ENCODE measurements at places on chromosomes 16 and 17.

- no peak for DNase-seq
These were observed 50.9 kb upstream of the MTSS2 start for GRCh38 chr16:70736465-70737376.

DNA sequence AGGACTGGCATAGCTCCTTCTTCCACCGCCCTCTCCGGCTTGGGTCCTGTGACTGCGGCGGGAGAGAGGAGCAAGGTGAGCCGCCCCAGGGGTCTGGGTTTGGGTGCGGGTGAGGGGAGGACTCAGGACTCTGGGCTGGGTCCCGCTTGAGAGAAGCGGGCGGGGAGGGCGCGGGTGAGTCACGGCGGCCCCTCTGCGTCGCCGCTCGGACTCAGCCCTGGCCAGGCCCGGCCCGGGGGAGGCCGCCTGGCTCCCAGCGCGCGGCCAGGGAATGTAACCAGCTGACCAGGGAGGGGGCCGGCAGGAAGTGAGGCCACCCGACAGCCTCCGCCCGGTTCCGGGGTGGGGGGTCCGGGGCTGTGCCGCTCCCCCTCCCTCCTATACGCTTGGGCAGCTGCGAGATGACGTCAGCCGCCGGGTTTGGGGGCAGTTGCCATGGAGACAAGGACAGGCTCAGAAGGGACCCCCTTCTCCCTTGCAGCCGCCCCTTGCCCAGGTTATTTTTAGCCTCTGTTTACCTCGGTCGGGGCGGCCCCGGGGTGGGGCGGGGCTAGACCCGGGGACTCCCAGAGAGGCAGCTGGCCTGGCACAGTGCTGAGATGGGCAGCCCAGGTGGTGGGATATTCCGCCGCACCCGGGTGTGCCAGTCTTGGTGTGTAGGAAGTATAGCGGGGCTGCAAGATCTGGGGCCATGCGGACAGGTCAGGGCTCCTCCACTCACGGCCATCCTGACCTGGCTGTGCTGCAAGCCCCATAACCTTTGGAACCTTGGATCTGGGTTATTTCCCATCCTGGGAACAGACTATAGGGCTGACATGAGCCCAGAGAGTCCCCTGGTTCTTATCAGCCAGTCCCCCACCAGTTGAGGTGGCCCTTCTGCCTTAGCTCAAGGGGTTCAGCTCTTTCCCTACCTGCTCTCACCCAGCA, 1.6 kb downstream of the RIPOR1 start:
- DNase-seq, result no peak

DNA sequence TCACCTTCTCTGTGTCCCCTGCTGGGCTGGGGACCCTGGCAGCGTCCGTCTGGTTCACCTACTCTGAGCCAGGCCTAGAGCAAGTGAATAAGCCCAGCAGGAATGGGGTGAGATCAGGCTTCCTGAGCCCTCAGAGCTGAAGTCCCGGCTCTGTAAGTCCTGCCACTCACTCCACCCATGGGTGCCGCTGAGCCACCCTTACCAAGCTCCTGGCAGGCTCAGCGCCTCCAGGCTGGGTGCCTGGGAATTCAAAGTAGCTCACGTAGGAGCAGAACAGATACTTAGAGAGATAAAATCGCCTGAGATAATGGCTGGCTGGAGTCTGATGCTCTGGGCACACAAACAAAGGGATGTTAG, 9.8 kb upstream of the LASP1NB start:
- no peak for DNase-seq

DNA sequence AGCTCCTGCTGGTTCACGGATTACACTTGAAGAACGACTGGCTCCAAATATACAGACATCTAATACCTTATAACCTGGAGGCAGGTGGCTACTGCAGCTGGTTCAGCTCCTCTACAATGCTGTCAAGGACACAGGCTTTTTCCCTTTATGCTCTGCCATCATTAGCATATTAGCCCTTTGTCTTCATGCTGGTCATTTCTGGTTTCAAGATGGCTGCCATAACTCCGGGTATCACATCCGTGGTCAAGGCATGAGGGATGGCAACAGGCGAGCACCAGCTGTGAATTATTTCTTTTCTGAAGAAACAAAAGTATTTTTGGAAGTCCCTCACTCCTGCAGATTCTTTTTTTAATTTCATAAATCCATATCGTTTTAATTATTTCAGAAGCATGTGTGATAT, 124.3 kb upstream of the MED13 start:
- DNase-seq, result no peak

DNA sequence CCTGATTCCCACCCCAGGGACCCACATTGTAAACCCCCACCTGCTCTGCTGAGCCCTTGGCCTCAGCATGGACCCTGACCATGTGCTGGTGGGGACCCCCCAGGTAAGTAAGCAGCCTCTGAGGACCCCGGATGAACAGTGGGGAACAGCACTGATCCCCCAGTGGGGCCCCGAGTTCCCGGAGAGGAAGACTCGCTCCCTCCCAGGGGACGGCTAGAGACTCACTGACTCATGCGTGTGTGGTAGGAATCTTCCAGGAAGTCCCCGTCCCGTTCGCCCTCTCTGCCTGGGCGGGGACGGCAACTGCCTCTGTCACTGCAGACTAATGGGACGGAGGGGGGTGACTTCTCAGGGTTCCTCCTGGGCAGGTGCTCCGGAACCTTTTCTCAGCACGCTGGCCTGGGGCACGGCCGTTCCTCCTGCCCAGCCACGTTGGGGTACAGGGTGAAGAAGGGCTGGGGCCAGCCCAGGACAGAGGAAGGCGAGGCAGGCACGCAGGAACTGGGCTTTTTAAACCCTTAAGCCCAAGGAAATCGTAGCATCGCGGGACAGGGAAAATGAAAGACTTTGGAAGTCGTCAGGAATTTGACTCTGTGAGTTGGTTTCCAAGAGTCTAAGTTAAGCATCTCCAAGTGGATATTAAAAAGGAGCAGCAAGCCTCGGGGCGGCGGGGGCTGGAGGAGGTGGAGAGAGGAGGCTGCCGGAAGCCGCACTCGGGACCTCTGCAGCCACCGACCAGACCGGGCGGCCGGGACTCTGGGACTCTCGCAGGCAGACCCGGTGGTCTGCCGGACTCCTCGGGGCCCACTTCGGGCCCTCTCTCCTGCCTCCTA, 178.7 kb downstream of the SEC14L1 start:
- peak; percentile 46 for DNase-seq

DNA sequence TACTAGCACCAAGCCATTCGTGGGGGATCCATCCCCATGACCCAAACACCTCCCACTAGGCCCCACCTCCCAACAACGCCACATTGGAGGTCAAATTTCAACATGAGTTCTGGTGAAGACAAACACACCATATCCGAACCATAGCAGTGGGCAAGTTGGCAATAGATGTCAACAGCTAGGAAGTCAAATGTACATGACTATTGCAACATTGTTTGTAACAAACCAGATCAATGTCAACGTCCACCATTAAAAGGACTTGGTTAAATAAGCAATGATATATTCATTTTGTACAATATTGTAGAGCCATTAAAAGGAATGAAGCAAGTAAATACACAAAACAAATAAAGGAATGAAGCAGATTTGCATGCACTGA, 26.5 kb upstream of the CIITA start:
- DNase-seq, result no peak

Measured in stimulated activated CD4-positive, alpha-beta T cell treated with anti-CD3 and anti-CD28 coated beads, Interleukin-1b, Interleukin-23, amount 100 ng/mL, for 1 hour (primary cell).